Trophoblast cell (in vitro differentiated cells and primary cell): ENCODE measurements at places on chromosomes 3 and 15.
A peak's percentile ranks its signal among the peaks of the same experiment; 100 is the strongest.

GRCh38 chr15:38231436-38231835, 21.2 kb upstream of the SPRED1 start:
- no peak for DNase-seq
- H3K4me3 ChIP-seq, result no peak overlapping the region
- H3K27ac ChIP-seq, result no peak overlapping the region
- no peaks in the 10 kb centered on the region for H3K4me1 ChIP-seq
- H3K36me3 ChIP-seq, result no peaks in the 10 kb centered on the region

DNA sequence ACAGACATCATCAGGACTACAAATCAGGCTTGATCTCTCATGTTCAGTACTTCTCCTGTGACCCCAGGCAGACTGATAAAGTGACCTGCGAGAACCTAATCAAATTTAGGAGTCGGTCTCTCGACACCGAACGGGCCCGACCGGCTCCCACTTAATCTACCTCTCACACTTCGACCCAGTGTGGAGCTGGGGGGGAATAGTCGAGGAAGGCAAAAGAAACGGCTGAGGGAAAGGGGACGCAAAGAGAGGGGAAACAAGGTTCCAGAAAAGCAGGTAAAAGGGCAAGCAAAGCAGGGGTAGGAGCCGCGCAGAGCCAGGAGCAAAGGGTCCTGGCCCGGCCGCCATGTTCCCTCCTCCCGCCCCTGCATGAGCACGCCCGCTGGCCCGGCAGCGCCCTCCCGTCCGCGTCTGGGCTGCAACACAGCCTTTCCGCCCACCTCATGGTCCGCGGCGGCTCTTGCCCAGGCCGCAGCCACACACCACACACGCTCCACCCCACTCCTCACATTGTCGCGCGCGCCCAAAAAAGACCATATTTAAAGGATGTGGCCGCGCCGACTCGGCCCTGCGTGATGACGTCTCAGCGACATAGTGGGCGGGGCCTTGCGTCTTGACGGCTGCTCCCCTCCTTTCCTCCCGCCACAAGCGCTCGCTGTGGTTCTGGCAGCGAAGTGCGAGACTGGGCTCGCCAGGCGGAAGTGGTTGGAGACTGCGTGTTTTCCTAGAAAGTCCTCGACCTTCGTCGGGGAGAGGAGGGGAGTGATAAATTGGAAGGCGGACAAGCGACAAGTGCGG, at the start of gene ICE2:
ICE2 (minus strand) TSS at position 577 of the 795 bp plus-strand sequence. CDS start 1,165 bp downstream, outside the sequence.
- H3K4me3 ChIP-seq, result peak within 1 kb of the TSS; percentile 89
- peak; percentile 96 for DNase-seq
- H3K27ac ChIP-seq, result peak within 1 kb of the TSS; percentile 85
- H3K36me3 ChIP-seq, result no peaks in the 10 kb centered on the region
- H3K4me1 ChIP-seq, result peaks cover 4% of the 10 kb centered on the region
- no peaks in the 10 kb centered on the region for H3K27me3 ChIP-seq

DNA sequence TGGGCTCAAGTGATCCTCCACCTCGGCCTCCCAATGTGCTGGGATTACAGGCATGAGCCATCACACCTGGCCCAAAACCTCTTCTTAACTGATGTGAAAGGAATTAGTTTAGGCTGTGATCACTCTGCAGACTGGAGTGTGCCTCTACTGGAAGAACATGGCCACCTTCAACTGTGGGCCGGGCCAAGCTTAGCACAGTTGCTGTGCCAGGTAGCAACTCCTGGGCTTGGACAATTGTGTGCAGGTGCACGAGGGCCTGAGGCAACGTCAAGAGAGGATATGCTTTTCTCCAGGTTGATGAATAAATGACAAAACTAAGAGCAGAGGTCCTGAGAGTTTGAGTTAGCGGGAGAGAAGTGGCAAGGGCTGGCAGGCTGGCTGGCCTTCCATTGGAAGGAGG, 6.5 kb downstream of the FAH start:
- no peaks in the 10 kb centered on the region for H3K27me3 ChIP-seq
- no peaks in the 10 kb centered on the region for H3K36me3 ChIP-seq
- no peak overlapping the region for H3K27ac ChIP-seq

DNA sequence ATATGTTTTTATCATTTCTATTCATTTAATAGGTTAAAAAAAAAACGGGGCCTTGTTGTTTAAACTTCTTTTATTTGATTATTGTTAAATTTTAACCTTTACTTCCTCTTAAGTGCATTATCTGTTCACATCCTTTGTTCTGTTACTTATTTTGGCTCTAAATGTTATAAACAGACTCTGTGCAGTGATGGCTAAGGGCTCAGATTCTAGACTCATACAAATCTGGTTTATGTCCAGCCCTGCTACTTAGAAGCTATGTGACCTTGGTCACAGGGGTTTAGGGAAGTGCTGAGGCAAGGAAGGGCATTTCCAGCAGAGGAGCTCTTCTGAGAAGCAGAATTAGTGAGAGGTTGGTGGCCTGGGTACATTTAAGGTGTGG, 55.3 kb upstream of the VILL start:
- peaks cover 21% of the 10 kb centered on the region for H3K4me1 ChIP-seq
- DNase-seq, result no peak
- no peaks in the 10 kb centered on the region for H3K27me3 ChIP-seq
- H3K36me3 ChIP-seq, result no peaks in the 10 kb centered on the region

DNA sequence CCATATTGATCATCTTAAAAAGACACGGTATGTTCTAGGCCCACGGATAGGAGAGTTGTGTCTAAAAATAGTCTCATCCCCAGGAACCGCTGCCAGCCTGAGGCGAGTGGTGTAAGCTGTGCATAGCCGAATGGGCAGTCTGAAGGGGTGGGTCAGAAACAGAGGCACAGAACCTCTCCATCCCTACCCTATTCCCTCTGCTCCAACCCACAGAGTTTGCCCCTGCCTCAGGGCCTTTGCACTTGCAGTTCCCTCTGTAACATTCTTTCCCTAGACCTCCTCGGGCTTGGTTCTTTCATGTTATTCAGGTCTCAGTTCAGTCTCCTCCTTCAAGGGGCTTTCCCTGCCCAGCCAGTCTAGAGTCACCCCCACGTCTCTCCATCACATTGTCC, 4.8 kb downstream of the SCN5A start:
- no peak for DNase-seq
- H3K4me3 ChIP-seq, result no peak overlapping the region
- H3K4me1 ChIP-seq, result peaks cover 7% of the 10 kb centered on the region
- no peaks in the 10 kb centered on the region for H3K36me3 ChIP-seq
- H3K27ac ChIP-seq, result no peak overlapping the region
- peaks cover 16% of the 10 kb centered on the region for H3K27me3 ChIP-seq

DNA sequence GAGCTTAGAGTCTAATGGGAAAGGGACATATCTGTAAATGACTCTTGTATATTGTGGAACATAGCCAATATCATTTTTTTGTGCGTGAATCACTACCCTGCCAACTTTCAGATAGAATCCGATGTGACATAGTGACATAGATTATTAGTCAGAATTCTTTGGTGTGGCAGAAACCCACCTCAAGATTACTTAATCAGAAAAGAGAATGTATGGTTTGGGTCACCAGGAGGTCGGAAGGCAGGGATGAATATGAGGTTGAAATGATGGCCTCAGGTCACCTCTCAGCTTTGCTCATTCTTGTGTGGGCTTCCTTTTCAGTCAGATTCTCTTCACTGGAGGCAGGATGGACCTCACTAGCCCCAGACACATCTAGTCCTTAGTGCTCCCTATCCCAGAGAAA, 41.4 kb downstream of the SNAPC5 start:
- peaks cover 2% of the 10 kb centered on the region for H3K36me3 ChIP-seq
- H3K27me3 ChIP-seq, result no peaks in the 10 kb centered on the region
- peaks cover 10% of the 10 kb centered on the region for H3K4me1 ChIP-seq
- H3K4me3 ChIP-seq, result no peak overlapping the region
- H3K27ac ChIP-seq, result no peak overlapping the region

DNA sequence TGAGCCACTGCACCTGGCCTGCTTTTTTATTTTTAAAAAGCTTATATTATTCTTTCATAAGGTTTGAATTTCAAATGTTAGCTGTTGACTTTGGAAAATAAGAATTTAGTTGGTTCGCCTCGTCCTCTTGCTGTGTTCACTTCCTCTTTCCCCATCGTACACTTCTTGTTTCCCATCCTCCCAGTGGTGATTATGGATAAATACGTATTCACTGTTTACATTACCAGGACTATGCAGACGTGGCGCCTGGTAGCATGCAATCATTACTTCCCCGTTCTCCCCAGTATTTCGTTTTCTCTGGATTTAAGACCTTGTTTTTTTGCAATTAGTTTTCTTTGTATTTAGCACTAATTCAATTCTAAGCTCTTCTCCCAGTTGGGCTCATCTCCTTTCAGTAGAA, 70.1 kb downstream of the LMLN start:
- H3K36me3 ChIP-seq, result no peaks in the 10 kb centered on the region
- H3K4me1 ChIP-seq, result peaks cover 3% of the 10 kb centered on the region
- DNase-seq, result no peak

DNA sequence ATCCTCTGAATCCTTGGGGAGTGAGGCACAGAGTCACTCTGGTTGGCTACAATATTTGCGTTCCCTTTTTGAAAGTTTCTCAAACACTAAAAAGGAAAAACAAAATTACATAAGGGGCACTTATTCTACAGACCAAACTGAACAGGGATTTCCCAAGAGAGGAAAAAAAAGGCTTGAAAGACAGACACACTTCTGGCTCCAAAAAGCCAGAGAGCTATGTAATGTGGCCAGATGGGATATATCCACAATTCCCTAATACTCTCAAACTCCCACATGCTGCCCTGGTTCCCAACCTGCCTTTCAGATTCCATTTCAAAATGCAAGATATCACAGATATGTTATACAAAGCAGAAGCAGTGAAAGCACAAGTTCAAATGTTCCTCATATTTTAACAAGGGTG, 1.6 kb downstream of the FRMD4B start:
- no peak for DNase-seq
- H3K4me3 ChIP-seq, result no peak overlapping the region
- peaks cover 7% of the 10 kb centered on the region for H3K4me1 ChIP-seq

DNA sequence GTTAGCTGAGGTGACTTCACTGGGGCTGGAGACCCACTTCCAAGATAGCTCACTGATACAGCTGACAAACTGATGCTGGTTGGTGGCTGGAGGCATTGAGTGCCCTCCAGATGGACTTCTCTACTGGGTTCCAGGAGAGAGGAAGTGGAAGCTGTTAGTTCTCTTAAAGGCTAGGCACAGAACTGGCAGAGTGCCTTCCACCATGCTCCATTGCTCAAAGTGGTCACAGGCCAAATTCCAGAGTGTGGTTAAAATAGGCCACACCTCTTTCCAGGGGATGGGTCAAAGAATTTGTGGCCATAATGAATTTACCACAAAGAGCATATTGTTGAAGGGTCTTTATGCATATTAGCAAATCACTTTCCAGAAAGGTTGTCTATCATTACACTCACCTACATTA, 74.2 kb downstream of the NMD3 start:
- H3K36me3 ChIP-seq, result no peaks in the 10 kb centered on the region
- no peak overlapping the region for H3K27ac ChIP-seq
- no peak overlapping the region for H3K4me3 ChIP-seq
- no peak for DNase-seq
- no peaks in the 10 kb centered on the region for H3K27me3 ChIP-seq

- no peak overlapping the region for H3K4me3 ChIP-seq
- no peak overlapping the region for H3K27ac ChIP-seq
- H3K27me3 ChIP-seq, result no peaks in the 10 kb centered on the region
- H3K4me1 ChIP-seq, result no peaks in the 10 kb centered on the region
- no peak for DNase-seq
- no peaks in the 10 kb centered on the region for H3K36me3 ChIP-seq
Observed at GRCh38 chr15:101052681-101053121, 133.5 kb downstream of the LRRK1 start.

- no peak for DNase-seq
- H3K27ac ChIP-seq, result no peak overlapping the region
- no peaks in the 10 kb centered on the region for H3K36me3 ChIP-seq
- H3K4me1 ChIP-seq, result no peaks in the 10 kb centered on the region
Observed at GRCh38 chr15:74259292-74259648, 23.1 kb downstream of the CCDC33 start.

- no peaks in the 10 kb centered on the region for H3K4me1 ChIP-seq
- H3K27ac ChIP-seq, result no peak overlapping the region
- no peaks in the 10 kb centered on the region for H3K27me3 ChIP-seq
- H3K36me3 ChIP-seq, result no peaks in the 10 kb centered on the region
- no peak for DNase-seq
Observed at GRCh38 chr3:355622-356021, 159.1 kb downstream of the CHL1 start.

GRCh38 chr3:153552887-153553604, 391.0 kb downstream of the RAP2B start:
- no peak overlapping the region for H3K4me3 ChIP-seq
- no peaks in the 10 kb centered on the region for H3K27me3 ChIP-seq

- no peak overlapping the region for H3K27ac ChIP-seq
- H3K36me3 ChIP-seq, result no peaks in the 10 kb centered on the region
- DNase-seq, result no peak
- no peak overlapping the region for H3K4me3 ChIP-seq
Observed at GRCh38 chr3:109874896-109875708, 537.8 kb upstream of the DPPA4 start.

- no peak for DNase-seq
- no peaks in the 10 kb centered on the region for H3K27me3 ChIP-seq
- no peaks in the 10 kb centered on the region for H3K4me1 ChIP-seq
- no peak overlapping the region for H3K27ac ChIP-seq
- H3K36me3 ChIP-seq, result peaks cover 52% of the 10 kb centered on the region
Observed at GRCh38 chr3:15255215-15255614, 49.2 kb downstream of the CAPN7 start.

DNA sequence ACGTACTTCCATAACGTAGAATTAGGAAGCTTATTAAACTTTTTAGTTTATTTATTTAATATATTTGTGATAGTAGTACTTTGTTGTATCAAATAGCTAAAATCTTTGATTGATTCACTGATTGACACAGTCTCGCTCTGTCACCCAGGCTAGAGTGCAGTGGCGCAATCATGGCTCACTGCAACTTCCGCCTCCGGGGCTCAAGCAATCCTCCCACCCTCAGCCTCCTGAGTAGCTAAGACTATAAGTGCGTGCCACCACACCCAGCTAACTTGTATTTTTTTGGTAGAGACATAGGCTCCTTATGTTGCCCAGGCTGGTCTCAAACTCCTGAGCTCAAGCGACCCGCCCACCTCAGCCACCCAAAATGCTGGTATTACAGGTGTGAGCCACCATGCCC, 5.7 kb downstream of the APH1B start:
- H3K36me3 ChIP-seq, result no peaks in the 10 kb centered on the region
- H3K4me1 ChIP-seq, result peaks cover 2% of the 10 kb centered on the region
- H3K27ac ChIP-seq, result no peak overlapping the region

- no peak overlapping the region for H3K27ac ChIP-seq
- no peaks in the 10 kb centered on the region for H3K36me3 ChIP-seq
- no peaks in the 10 kb centered on the region for H3K4me1 ChIP-seq
- no peak for DNase-seq
- H3K27me3 ChIP-seq, result no peaks in the 10 kb centered on the region
Observed at GRCh38 chr3:29746163-29746760, 465.4 kb downstream of the RBMS3 start.

- peaks cover 58% of the 10 kb centered on the region for H3K36me3 ChIP-seq
- no peak overlapping the region for H3K27ac ChIP-seq
- no peak for DNase-seq
- no peak overlapping the region for H3K4me3 ChIP-seq
- H3K27me3 ChIP-seq, result no peaks in the 10 kb centered on the region
- H3K4me1 ChIP-seq, result peaks cover 45% of the 10 kb centered on the region
Observed at GRCh38 chr15:66770518-66771350, 68.7 kb downstream of the SMAD6 start.

GRCh38 chr3:100877286-100877685, 115.9 kb downstream of the ABI3BP start:
- no peak overlapping the region for H3K27ac ChIP-seq
- H3K36me3 ChIP-seq, result no peaks in the 10 kb centered on the region
- no peak overlapping the region for H3K4me3 ChIP-seq
- no peaks in the 10 kb centered on the region for H3K4me1 ChIP-seq
- DNase-seq, result no peak

- H3K27me3 ChIP-seq, result no peaks in the 10 kb centered on the region
- no peaks in the 10 kb centered on the region for H3K4me1 ChIP-seq
- no peak overlapping the region for H3K4me3 ChIP-seq
Observed at GRCh38 chr3:4517093-4517492, 23.9 kb downstream of the ITPR1 start.

- no peaks in the 10 kb centered on the region for H3K27me3 ChIP-seq
- no peak for DNase-seq
- no peak overlapping the region for H3K27ac ChIP-seq
- H3K4me3 ChIP-seq, result no peak overlapping the region
Observed at GRCh38 chr15:42165106-42165505, 8.7 kb upstream of the PLA2G4F start.
